ENCODE measurements at places on chromosomes 1 and 21.

GRCh38 chr1:15231714-15232201 is 15.3 kb upstream of the FHAD1 start:
- no peak for DNase-seq

DNA sequence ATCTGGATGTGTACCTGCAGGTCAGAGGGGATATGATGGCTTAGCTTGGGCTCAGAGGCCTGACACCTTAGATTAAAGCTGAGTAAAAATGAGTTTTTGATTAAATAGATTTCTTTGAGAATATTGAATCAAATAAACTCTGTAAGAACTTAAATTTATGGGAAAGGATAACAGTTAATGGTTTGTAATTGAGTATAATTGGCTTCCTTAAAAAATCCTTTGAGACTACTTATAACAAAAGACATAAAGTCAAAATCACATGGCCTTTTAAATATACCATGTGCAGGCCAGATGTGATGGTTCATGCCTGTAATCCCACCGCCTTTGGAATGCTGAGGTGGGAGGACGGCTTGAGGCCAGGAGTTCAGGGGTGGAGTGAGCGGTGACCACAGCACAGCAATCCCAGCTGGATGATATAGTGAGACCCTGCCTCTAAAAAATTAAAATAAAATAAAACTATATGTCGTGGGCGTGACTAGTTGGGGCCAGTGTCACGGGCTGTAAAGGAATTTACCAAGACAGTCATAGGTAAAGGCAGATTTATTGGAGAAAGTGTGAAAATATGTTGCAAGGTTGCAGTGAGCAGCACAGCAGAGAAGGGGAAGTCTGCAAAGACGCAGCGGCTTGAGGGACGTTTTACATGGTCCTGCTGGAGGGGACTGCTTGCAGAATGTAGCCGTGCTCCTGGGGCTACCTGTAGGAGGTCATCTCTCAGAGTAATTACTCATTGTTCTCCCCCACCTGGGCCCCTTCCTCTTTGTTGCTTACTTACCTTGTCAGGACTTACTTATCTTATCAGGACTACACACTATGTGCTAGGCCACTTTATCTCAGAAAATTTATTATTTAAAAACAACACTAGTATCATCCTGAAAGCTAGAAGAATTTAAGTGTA is 122.3 kb downstream of the ZMYM4 start:
- DNase-seq = no peak

DNA sequence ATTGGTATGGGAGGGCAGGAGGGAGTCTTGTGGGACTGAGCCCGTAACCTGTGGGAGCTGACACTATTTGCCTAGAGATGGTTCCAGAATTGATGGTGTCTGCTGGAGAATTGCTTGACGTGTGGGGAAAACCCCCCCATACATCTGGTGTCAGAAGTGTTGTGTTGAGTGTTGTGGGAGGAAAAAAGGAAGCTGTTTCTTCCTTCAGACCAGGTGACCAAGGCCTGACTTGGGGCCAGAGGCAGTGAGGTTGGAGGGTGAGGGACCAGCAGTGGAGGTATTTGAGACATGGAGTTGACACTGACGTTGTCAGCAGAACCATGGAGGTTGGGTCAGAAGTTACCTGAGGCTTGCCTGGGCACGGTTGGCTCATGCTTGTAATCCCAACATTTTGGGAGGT is 8.3 kb downstream of the SHISAL2A start:
- no peak for DNase-seq

GRCh38 chr1:36148821-36149236 is 457 bp downstream of the TRAPPC3 start:
- no peak for DNase-seq

DNA sequence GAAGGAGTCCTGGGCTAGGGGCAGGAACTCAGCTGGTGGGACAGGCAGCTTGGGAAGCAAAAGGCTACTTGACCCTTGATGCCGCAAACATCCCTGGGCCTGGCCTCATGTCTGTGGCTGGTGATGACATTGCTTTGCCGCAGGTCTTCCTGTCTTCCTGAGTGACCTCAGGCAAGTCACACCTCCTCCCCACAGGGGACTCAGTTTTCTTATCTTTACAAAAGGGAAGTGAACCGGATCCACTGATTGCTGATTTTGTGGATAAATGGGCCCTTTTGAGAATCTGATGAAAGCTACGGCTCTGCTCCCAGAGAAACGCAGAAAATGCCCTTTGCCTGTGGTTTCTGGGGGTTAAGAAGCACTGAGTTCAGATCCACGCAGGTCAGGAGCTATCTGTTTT is 20.7 kb downstream of the PLOD1 start:
- DNase-seq = no peak

- no peak for DNase-seq
Measured at GRCh38 chr1:224743608-224744164, 127.6 kb downstream of the CNIH3 start.

GRCh38 chr1:154866257-154867063 is 3.6 kb downstream of the KCNN3 start:
- no peak for DNase-seq

DNA sequence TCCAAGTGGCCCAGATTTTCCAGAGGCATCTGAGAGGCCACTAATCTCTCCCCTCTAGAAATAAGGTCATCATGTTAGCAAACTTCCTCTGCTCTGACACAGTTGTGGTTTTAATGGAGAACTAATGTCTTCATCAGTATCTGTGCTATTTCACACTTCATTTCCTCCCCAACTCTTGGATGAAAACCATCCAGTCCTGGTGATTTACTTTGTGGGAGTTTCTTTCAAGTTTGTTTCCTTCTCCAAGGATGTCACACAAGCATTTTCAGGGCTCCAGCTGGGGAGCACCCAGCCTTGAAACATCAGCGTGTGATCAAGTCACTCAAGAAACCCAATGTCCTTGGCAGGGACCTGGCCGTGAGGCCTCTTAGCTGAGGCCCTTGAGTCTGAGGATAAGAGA is 38.8 kb downstream of the TBX15 start:
- peak; percentile 91 for DNase-seq

- no peak for DNase-seq
Measured at GRCh38 chr1:184462155-184462554, 75.3 kb downstream of the C1orf21 start.

GRCh38 chr1:180278194-180278515 is 48.1 kb downstream of the LHX4 start:
- no peak for DNase-seq

DNA sequence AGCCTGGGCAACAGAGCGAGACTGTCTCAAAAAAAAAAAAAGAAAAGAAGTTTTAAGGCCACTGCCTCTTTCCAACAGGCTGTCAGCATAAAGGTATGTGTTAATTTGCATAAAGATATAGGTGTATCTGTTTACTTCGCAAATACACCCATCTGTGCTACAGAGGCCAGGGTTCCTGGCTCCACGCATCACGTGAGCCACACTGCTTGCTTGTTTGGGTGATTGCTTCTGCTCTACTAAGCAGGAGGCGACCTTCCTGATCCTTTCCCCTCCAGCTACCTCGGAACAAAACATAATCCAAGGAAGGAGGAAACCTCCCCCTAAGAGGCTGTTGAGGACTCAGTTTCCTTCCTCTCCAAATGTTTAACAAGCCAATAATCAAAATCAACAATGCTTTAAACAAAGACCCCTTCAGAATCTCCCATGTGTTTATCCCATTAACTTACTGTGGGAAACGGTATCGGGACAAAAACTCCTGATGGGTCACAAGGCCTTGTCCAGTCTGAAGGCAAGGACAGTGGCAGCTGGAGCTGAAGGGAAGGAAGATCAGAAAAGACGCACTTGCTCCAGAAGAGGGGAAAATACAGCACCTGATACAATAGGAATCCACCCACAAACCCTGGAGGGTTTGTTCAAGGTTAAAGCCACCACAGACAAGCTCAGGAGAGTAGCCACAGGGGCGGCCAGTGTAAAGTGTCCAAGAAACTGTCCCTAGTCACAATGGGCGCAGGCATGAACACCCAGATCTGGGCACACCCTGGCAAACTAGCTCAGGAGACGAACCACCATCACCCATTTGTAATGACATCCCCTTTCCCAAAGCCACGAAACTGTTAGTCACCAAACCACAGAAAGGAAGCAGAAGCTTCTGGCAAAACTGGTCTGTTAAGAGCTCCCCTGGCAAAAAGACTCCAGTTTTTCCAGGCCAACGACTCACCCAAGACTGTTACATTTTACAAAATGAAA is 17.2 kb downstream of the CTNNBIP1 start:
- DNase-seq = peak; percentile 71

DNA sequence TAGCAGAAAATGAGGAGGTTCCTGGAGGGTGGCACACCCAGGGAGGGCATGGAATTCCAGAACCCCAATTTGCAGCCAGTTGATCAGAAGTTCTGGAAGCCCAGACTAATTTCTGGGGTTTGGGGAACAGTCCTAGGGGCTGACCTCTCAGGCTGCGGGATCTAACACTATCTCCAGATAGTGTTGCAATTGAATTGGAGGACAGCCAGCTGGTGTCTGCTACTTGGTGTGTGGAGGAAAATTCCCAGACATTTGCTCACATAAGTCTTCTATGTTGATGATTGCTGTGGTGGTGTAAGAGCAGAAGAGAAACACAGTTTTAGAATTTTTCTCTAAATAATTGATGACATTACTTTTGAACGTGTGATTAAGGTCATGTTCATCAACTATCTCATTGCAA is 154.3 kb upstream of the RNPC3 start:
- DNase-seq = no peak

- DNase-seq = no peak
Measured at GRCh38 chr1:55825461-55825860, 610.3 kb upstream of the USP24 start.

DNA sequence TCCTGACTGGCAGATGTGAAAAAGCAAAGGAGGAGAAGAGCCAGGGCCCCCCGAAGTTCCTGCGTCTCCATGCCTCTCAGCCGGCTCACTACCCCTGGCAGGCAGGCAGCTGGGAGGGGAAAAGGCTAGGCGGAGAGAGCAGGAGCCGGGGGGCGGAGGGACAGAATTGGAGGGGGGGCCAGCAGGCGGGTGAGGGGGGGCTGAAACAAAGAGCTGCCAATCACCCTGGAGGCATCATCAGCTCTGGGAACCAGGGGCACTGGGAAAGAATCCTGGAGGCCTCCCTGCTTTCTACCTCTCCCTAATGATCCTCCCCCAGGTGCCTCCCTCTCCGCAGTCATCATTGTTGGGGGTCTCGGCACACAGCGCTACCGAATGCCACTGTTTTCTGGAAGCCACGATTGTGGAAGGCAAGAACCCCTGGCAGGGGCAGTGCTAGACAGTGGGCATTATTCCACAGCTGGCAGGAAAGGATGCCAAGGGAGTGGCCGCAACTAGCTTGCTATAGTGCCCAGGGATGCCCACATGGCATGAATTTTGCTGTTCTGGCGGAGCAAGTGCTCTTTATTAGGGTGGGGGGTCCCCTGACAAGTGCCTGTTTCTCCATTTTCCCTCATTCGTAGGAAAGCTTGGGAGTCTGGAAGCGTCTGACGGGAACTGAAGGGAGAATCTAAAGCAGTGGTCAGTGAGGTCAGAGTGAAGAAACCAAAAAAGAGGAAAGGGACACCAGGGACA is at the start of gene THBS3:
Gene THBS3, minus strand, starts transcription at position 92 of the 735 bp plus-strand sequence. Its CDS starts 21 bp downstream, at position 71.
- DNase-seq = no peak

- no peak for DNase-seq
Measured at GRCh38 chr1:167452483-167452882, 65.8 kb downstream of the CD247 start.

DNA sequence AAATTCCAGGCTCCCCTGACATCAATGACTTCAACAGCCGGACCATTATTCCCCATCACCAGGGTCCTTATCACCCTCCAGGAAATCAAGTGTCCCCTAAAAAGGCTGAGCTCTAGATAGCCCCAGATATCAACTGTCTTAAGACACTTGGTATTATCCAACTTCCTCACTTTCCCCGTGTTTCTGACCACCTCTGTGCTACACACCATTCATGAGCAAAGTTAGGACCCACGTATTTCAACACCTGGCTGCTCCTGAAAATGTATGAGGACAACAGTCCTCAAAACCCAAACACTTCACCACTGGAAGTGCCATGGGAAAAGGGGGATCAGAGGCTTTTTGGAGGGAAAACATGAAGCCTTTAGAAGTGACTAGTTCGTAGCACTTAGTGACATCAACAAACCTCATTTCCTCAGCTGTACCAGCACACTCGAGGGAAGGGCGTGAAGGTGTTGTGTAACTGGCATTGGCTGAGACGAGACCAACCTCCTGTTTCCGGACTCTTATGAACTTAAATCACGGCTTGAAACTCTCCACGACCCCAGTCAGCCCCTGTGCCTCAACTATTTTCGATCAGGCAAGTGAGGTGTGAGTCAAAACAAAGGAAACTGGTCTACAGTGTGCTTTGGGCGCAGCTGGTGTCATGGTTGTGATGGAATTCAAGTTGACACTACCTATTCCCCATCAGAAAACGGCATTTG is 4.1 kb upstream of the CHD5 start:
- no peak for DNase-seq

GRCh38 chr21:28516021-28516420 is 476.7 kb downstream of the LTN1 start:
- no peak for DNase-seq

DNA sequence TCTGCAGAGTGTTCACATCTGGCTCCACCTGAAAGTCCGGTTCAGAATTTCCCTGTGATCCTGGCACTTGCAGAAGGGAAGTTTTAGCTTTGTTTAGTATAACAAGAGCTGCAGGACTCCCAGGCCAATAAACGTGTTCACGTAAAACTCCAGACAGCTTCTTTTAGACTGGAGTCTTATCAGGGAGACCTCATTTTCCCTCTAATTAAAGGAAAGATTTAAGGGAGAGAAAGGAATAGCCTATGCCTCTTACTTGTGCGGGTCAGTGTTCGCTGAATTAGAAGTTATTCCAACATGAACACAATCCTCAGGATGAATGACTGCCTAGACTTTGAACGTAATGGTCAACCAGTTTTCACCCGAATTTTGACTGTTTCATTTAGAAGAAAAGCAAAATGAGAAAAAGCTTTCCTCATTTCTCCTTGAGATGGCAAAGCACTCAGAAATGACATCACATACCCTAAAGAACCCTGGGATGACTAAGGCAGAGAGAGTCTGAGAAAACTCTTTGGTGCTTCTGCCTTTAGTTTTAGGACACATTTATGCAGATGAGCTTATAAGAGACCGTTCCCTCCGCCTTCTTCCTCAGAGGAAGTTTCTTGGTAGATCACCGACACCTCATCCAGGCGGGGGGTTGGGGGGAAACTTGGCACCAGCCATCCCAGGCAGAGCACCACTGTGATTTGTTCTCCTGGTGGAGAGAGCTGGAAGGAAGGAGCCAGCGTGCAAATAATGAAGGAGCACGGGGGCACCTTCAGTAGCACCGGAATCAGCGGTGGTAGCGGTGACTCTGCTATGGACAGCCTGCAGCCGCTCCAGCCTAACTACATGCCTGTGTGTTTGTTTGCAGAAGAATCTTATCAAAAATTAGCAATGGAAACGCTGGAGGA is 202.1 kb upstream of the SGIP1 start:
- peak; percentile 78 for DNase-seq

All from GM04503 (cell line).